Right ventricle myocardium superior (tissue), 1 donor: ENCODE measurements at places on chromosomes 2 and 18. TPM values are rescaled to one million over a fixed set of nuclear protein-coding genes. Genes with fewer than 3 reads are reported as not detected.

- no peak for DNase-seq
Measured at GRCh38 chr2:8994386-8994785, 9.1 kb downstream of the MBOAT2 start.

DNA sequence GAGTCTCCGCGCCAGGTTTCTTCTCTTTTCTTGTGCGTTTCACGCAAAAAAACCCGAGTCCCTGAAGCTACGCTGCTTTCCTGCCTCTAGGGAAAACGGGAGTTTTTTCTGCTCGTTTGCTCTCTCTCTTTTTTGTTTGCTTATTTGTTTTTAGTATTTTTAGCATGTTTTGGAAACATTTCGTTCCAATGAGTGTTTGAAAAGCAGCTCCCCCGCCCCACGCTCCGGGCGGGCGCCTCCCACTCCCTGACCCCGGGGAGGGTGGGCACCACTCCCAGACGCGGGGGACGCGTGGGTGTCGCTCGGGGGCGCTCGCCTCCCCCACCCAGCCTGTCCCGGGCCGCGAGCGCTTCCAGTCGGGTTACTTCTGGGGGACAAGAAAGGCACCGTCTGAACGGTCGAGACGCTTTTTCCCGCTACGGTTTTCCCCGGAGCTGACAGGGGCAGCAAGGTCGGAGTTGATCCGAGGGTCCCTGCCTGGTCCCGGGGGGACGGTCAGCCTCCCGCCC, 446 bp upstream of the EFHD1 start:
- peak; percentile 77 for DNase-seq

- no peak for DNase-seq
Measured at GRCh38 chr2:126990605-126991532, 92.2 kb downstream of the TEX51 start.

DNA sequence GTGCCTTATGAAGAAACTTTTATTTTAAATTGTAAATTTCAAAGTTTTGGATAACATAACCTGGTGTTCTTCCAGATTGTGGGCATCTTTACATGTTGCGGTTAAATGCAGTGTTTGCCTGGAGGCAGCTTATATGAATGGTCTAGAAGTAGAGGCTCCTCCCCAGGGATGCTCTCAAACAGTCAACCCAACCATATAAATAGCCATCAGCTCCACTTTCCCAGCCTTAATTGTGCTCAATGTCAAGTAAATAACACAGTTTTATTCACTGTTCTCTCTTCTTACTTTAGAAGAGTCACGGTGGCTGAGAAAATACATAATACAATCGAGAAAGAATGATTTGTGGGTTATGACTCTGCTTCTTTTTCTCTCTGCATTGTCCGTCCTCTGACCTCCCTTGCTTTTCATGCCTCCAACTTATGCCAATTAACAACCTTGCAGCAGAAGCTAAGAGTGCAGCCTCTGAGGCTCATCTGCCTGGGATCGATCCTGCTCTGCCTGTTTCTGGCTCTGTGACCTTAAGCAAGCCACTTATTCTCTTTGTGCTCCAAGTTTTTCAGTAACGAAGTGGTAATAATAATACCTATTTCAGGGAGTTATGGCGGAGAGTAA, 100.3 kb downstream of the DAW1 start:
- no peak for DNase-seq

DNA sequence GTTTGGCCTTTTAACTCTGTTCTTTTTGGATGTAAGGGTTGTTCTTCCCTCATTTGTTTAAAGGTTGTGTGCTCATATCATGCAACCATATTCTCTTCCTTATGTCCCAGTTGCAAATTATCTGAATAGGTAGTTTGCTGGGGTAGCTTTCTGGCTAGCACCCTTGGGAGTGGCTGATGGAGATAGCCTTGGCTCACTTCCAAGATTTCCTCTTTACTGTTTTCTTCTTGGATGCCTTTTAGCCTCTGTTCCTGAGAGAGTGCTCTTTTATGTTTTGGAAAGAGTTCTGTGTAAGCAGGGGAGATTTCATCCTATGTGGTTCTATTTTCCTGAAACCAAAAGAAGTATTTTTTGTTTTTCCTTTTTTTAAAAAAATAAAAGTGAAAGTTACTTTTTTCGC, 25.4 kb downstream of the USP14 start:
- no peak for DNase-seq

GRCh38 chr18:31783059-31783458, 22.4 kb upstream of the SLC25A52 start:
- no peak for DNase-seq

GRCh38 chr2:103792042-103792441, 1030.2 kb downstream of the TMEM182 start:
- DNase-seq = no peak

- DNase-seq = peak; percentile 67
Measured at GRCh38 chr18:37565977-37566478, 430 bp upstream of the CELF4 start.

GRCh38 chr18:80246445-80247392, 595 bp downstream of the PARD6G start:
- peak; percentile 48 for DNase-seq

GRCh38 chr2:148279216-148279615, 258.3 kb downstream of the MBD5 start:
- no peak for DNase-seq

GRCh38 chr2:54945391-54946219, 104.6 kb downstream of the RTN4 start:
- peak; percentile 74 for DNase-seq

- no peak for DNase-seq
Measured at GRCh38 chr2:9757501-9758264, 85.6 kb upstream of the TAF1B start.

GRCh38 chr2:27573452-27573851, 9.4 kb upstream of the ZNF512 start:
- DNase-seq = no peak

GRCh38 chr2:11478899-11479605, 13.1 kb upstream of the E2F6 start:
- DNase-seq = no peak

GRCh38 chr18:10519366-10519765, 6.5 kb upstream of the NAPG start:
- no peak for DNase-seq

GRCh38 chr2:166517533-166518061, 23.5 kb upstream of the SCN7A start:
- no peak for DNase-seq

DNA sequence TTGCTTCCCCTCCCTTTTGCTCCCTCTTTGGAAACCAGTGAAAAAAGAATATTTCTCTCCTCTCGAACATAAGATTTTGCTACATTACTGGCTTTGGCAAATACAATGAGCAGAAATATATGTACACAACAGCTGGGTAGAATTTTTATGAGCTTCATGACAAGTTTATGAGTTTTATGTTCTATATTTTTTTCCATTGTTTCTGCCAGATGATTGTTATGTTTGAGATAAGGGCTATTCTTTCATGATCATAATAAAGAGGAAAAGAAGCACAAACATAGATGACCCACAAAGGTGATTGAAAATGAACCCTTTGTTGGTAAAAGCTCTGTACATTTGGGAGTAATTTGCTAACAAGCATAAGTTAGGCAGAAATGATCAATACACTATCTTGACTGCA, 14.8 kb upstream of the TFPI start:
- no peak for DNase-seq

Gene SULT1C4
- total RNA-seq = 2.7 TPM

Gene PROKR1
- not detected for total RNA-seq

Gene KRTCAP3
- 0.24 TPM for total RNA-seq

Gene GTF2A1L
- total RNA-seq = not detected

Gene PLEKHH2
- 1.2 TPM for total RNA-seq

Gene IL1A
- not detected for total RNA-seq

Gene DYTN
- total RNA-seq = not detected
